ENCODE measurements at places on chromosomes 4 and X.

DNA sequence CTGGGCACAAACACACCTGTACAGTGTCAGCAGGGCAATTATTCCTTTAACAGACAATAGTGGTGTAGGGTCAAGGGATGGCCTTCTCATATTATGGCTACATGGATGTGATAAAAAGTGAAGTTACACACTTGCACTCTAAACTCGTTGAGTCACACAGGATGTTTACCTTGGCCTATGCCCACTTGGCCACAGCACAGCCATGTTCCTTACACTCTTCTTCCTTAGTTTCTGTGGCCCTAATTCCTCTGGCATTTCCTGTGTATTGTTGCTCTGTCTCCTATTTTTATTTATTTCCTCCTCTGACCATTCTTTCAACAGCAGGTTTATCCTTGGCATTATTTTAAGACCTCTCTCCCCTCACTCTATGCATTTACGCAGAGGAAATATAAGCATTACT is 86.8 kb upstream of the NPFFR2 start:
- DNase-seq, result no peak

- no peak for DNase-seq
Measured at GRCh38 chr4:83809581-83809980, 273.7 kb downstream of the GPAT3 start.

- no peak for DNase-seq
Measured at GRCh38 chr4:168723020-168723419, 226.2 kb downstream of the PALLD start.

DNA sequence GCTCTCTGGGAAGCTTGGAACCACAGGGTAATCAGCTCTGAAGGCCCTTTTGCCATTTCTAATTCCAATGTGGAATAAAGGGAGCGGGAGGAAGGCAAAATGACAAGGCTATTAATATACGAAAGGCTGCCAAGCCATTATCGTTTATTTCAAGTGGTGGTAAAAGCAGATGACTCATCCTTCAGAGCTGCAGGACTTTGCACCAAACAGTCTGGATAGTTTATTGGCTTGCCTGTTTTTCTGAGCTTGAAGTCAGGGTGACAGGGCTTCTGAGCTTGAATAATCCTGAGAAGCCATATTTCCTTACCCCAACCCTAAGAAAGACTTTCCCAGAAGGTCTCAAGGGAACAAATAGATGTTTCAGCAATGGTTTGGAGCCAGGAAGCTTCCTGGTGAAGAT is 7.7 kb upstream of the GABRE start:
- DNase-seq, result no peak

- DNase-seq, result no peak
Measured at GRCh38 chr4:139973015-139973414, 181.0 kb downstream of the MAML3 start.

DNA sequence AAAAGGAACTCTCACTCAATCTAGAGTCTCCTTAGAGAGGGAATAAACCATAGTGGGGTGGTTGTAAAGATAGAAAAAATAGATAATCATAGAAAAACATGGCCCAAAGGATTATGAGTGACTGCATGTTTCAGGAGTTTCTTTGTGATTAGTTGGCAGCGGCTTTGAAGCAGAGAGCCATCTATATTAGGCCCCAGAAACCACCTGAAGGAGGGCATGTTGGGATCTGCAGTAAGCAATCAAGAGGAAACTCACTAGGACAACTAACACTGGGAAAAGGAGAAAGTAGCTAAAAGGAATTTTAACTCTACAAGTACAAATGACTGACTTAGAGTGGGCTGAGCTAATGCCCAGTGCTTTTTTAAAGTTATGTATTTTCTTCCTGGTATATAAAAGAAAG is 269.2 kb upstream of the NRK start:
- DNase-seq, result no peak

DNA sequence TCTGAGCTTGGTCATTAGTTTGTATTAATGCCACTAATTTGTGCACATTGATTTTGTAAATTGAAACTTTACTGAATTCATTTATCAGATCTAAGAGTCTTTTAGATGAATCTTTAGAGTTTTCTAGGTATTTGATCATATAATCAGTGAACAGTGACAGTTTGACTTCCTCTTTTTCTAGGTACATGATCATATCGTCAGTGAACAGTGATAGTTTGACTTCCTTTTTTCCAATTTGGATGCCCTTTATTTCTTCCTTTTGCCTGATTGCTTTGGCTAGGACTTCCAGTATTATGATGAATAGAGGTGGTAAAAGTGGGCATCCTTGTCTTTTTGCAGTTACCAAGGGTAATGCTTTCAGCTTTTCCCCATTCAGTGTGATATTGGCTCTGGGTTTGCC is 421.4 kb upstream of the CPXCR1 start:
- DNase-seq, result no peak

GRCh38 chrX:31240982-31241381 is 169.1 kb upstream of the FTHL17 start:
- DNase-seq, result no peak

GRCh38 chrX:52031371-52031770 is 37.6 kb downstream of the MAGED4B start:
- no peak for DNase-seq

- DNase-seq, result no peak
Measured at GRCh38 chr4:136741468-136741867, 790.8 kb downstream of the PCDH18 start.

DNA sequence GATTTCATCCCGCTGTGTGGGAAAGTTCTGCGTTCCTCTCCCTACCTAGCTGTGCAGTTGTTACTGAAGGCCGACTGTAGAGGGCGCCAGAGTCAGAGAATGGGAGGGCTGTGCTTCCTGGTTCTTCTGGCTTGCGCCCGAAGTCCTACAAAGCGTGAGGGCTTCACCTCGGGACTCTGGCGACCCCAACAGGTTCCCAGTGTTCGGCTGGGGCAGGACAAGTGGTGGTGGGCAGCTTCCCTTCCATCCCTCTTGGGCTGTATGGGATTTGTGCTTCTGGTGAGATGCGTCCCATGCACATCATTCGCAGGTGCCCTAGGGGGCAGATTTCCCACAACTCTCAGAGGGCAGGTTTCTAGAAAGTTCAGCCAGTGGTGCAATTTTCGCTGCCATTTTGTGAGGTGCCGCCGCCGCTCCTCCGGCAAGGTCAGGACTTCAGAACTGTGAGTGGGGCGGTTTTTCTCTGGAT is 27.3 kb downstream of the CT45A1 start:
- no peak for DNase-seq

DNA sequence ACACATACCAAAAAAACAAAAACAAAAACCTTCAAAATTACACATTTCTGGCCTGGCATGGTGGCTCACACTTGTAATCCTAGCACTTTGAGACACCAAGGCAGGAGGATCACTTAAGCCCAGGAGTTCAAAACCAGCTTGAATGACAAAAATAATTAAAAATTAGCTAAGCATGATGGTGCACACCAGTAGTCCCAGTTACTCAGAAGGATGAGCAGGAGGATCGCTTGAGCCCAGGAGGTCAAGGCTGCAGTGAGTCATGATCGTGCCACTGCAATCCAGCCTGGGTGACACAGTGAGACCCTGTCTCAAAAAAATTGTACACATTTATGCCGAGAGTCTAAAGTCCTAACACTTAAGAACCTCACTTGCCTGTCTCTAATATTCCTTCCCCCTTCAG is 18.3 kb downstream of the SLC39A8 start:
- no peak for DNase-seq

- no peak for DNase-seq
Measured at GRCh38 chr4:79121223-79121622, 182.0 kb upstream of the PAQR3 start.

GRCh38 chr4:69831646-69832325 is 28.2 kb downstream of the SULT1E1 start:
- no peak for DNase-seq

GRCh38 chr4:85489273-85489981 is 14.5 kb downstream of the ARHGAP24 start:
- no peak for DNase-seq

DNA sequence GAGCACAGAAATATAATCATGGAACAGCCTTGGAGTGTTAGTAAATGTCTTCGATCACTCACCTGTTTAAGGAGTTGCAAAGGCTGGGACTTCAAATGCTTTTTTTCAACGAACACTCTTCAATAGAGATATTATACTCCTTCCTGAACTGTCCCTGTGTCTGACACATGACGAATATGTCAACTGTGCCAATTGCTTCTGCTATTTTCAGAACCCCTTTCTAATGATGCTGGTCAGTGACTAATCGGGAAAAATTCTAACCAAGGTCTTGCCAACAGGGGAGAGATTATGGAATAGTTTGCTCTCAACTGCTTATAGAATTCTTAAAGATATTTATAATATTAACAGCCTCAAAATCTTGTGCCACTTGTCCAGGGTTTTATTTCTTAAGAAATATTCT is 8.5 kb upstream of the KLHL34 start:
- DNase-seq, result no peak

DNA sequence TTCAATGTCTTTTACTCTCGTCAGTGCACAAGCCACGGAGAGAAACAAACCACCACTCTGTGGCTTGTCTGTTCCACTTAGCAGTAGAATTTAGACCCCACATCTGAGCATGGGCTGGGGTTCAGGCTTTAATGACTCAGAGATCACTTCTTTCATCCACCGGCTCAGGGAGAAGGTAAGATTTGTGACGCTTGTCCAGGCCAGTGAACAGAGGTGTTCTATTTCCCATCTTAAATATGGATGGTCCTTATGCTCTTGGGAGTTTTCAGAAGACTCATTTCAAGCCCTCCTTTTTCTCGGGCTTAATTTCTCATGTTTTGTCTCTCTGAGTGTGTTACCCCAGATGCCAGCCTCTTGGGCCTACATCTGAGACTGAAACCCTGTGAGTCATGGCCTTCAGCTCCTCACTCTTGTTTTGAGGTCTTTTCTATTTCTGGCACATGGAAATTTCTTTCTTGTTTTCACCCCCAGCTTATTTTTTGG is 127.4 kb upstream of the SFRP2 start:
- DNase-seq, result no peak

- DNase-seq, result no peak
Measured at GRCh38 chrX:43975796-43976195, 2.6 kb upstream of the NDP start.
